ENCODE measurements at places on chromosomes 16 and 17. TPM values are rescaled to one million over a fixed set of nuclear protein-coding genes. Genes with fewer than 3 reads are reported as not detected.

- no peaks in the 10 kb centered on the region for H3K4me1 ChIP-seq
- H3K27ac ChIP-seq: no peak overlapping the region
- no peak overlapping the region for H3K4me3 ChIP-seq
These were observed 54.3 kb upstream of the SREBF1 start for GRCh38 chr17:17890773-17891759.

DNA sequence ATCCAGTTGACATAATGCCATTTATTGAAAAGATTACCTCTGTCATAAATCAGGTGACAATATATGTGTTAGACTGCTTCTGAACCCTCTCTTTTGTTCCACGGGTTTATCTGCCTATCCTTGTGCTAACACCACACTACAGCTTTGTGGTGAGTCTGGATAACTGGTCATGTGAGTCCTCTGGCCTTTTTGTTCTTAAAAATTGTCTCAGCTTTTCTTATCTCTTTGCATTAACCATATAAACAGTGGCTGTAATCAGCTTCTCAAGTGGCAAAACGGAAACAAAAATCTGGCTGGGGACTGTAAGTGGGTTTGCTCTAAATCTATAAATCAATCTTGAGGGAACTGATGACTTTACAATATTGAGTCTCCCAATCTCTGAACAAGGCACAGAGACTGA lies 44.6 kb downstream of the STX8 start:
- H3K27ac ChIP-seq: no peak overlapping the region
- H3K36me3 ChIP-seq: no peaks in the 10 kb centered on the region
- no peaks in the 10 kb centered on the region for H3K4me1 ChIP-seq

DNA sequence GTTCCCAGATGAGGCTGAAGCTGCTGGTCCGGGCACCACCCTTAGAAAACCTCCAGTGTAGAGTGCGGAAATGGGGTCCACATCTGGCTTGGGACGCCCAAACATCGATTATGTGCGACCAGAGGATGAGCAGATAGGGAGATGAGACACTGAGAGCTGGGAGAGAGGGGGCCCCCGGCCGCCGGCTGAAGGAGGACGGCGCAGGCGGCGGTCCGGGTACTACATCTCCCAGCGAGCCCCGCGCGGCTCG lies 182 bp upstream of the SPECC1 start:
- H3K36me3 ChIP-seq: no peaks in the 10 kb centered on the region
- peak overlapping the region; percentile 92 for H3K4me3 ChIP-seq
- peaks cover 70% of the 10 kb centered on the region for H3K27me3 ChIP-seq
- H3K4me1 ChIP-seq: peaks cover 8% of the 10 kb centered on the region
- DNase-seq: no peak

The GAS2L2 gene
- not detected for polyA plus RNA-seq

The ITGAX gene
- 0.78 TPM for polyA plus RNA-seq

The GNG13 gene
- not detected for polyA plus RNA-seq

All from naive B cell (primary cell).